Adrenal gland (tissue), 19 donors: ENCODE measurements at places on chromosomes 6 and 20. TPM values are rescaled to one million over a fixed set of nuclear protein-coding genes. Genes with fewer than 3 reads are reported as not detected.

Gene FHL5
- total RNA-seq: 32.6 TPM

Gene IER3
- 63.9 TPM for total RNA-seq

Gene EDN1
- 0.61 TPM for total RNA-seq

Gene MAP1LC3A
- 71.1 TPM for total RNA-seq

Gene SUPT3H
- total RNA-seq: 16.5 TPM

Gene ZKSCAN4
- 7.3 TPM for total RNA-seq

Gene TNF
- 0.96 TPM for total RNA-seq

Gene PBOV1
- not detected for total RNA-seq

Gene ZNF334
- total RNA-seq: 1.0 TPM

DNA sequence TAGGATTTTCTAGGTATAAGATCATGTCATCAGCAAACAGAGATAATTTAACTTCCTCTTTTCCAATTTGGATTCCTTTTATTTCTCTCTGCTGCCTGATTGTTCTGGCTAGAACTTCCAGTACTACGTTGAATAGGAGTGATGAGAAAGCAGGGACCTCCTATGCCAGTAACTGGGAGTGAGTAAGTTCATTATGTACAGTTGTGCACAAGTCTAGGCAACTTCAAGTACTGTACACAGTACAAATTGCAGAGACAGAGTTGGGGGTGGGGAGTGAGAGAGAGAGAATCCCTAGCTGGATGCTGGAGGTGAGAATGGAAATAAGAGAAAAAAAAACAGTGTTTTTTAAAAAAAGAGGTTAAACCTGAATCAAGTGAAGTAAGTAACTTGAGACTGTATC lies 210.2 kb downstream of the MMUT start:
- H3K4me3 ChIP-seq: no peak overlapping the region
- no peak overlapping the region for H3K27ac ChIP-seq
- H3K4me1 ChIP-seq: no peaks in the 10 kb centered on the region
- no peaks in the 10 kb centered on the region for H3K36me3 ChIP-seq
- no peak for DNase-seq

DNA sequence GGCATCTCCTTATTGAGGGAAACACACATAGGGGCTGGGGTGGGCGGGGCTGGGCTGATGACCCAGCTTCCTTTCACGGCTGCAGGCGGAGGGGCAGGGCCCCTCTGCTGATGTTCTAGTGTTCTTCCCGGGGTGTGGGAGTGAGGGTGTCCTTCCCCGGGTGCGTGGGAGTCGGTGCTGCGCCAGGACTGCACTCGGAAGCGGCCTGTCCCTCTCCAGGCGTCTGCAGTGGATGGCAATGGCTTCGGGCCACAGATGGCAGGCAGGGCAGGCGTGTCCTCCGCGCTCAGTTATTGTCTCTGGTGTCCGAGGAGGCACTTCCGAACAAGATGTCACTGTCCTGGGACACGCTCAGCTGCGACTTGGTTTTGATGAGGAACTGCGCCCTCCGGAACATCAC lies 19.2 kb downstream of the KCNG1 start:
- no peak overlapping the region for H3K4me3 ChIP-seq
- H3K27ac ChIP-seq: no peak overlapping the region
- no peaks in the 10 kb centered on the region for H3K36me3 ChIP-seq
- no peak for DNase-seq
- no peaks in the 10 kb centered on the region for H3K4me1 ChIP-seq

DNA sequence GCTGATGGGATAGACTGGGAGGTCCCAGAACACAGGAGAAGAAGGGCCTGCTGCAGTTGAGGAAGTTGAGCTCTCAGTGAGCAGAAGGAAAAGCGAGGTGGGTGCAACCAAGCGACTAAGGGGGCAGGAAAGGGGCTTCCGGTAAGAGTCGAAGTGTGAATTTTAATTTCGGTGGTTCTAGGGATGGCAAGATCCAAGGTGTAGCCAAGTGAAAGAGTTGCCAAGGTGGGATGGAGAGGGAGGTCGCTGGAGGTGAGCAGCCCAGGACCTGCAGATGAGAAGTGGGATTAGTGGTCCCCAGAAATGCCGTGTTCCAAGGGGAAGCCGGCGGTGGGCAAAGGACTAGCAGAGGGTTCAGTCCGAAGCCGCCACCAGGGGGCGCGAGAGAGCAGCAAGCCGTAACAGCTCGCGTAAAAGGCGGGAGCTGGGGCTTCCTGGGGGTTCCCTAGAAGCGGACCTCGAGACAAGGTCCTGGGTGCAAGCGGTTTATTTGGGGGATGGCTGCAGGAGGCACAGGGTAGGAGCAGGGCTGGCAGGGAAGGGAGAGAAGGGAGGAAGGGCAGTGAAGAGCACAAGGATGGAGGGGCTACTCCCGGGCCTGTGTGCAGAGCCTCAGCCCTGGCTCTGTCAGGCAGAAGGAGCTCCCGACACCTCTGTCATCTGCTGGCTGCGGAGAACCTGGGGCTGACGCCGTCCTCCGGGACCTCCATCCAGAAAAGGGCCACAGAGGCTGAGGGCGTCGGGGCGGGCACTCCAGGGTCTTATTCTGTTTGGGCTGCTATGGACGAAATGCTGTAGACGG lies 103.6 kb downstream of the PAX1 start:
- no peaks in the 10 kb centered on the region for H3K36me3 ChIP-seq
- no peaks in the 10 kb centered on the region for H3K4me1 ChIP-seq
- DNase-seq: peak; percentile 50
- H3K27ac ChIP-seq: no peak overlapping the region
- no peak overlapping the region for H3K4me3 ChIP-seq

- no peaks in the 10 kb centered on the region for H3K4me1 ChIP-seq
- no peak for DNase-seq
- H3K4me3 ChIP-seq: no peak overlapping the region
- no peaks in the 10 kb centered on the region for H3K36me3 ChIP-seq
- no peak overlapping the region for H3K27ac ChIP-seq
- H3K27me3 ChIP-seq: no peaks in the 10 kb centered on the region
Observed at GRCh38 chr20:64176551-64176950, 12.3 kb downstream of the MYT1 start.

DNA sequence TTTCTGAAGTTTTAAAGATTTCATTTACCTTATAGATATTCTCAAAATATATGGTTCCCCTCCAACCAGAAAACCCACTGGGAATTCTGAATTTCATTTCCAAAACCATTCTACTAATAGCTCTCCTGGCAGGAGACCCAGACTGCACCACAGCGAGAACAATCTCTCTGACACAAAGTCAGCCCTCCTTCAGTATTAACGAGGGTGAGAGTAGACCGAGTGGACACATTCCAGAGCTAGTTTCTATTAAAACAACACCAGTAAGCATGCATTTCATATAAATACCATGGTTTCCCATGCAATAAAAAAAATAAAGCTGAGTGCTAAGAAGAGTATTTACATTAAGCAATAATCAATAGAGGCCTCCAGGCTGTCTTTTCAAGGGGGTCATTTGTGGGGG lies 899.6 kb upstream of the SLC35B3 start:
- no peaks in the 10 kb centered on the region for H3K36me3 ChIP-seq
- no peaks in the 10 kb centered on the region for H3K27me3 ChIP-seq
- H3K4me1 ChIP-seq: no peaks in the 10 kb centered on the region

- peak; percentile 39 for DNase-seq
- H3K27ac ChIP-seq: peak overlapping the region; percentile 68
- peaks cover 13% of the 10 kb centered on the region for H3K4me1 ChIP-seq
- H3K36me3 ChIP-seq: no peaks in the 10 kb centered on the region
Observed at GRCh38 chr6:37134036-37134395, 35.9 kb upstream of the PIM1 start.

DNA sequence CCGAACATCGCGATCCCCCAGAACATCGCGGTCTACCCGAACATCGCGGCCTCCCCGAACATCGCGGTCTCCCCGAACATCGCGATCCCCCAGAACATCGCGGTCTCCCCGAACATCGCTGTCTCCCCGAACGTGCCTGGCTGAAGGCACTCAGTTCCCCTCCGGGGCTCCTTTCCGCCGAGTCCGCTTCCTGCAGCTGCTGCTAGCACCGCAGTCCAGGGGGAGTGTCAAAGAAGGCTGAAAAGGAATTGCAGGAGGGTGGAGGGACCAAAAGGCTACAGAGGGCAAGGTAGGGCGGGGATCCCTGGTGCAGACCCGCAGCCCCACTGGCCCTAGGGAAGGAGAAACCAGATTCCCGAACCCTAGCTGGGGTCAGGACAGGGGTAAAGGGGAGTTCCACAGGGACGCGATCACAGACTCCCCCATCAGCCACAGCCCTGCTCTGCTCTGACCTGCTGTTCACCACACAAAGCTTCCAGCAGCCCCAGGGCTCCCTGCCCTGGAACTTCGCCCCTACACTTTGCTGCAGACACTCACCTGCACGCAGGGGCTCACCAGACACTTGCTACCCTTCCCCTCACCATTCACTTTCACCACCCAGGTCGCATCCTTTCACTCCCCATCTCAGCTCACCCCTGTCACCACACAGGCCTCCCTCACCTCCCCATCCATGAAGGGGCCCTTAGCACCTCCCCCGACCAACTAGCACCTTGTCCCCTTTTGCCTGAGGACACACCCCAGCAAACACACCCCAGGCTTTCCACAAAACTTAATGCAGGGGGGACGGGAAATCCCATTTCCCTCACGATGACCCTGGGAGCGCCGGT lies 1.7 kb downstream of the ULBP1 start:
- H3K36me3 ChIP-seq: no peaks in the 10 kb centered on the region
- peaks cover 15% of the 10 kb centered on the region for H3K4me1 ChIP-seq
- peaks cover 37% of the 10 kb centered on the region for H3K27me3 ChIP-seq
- no peak overlapping the region for H3K27ac ChIP-seq
- no peak for DNase-seq

DNA sequence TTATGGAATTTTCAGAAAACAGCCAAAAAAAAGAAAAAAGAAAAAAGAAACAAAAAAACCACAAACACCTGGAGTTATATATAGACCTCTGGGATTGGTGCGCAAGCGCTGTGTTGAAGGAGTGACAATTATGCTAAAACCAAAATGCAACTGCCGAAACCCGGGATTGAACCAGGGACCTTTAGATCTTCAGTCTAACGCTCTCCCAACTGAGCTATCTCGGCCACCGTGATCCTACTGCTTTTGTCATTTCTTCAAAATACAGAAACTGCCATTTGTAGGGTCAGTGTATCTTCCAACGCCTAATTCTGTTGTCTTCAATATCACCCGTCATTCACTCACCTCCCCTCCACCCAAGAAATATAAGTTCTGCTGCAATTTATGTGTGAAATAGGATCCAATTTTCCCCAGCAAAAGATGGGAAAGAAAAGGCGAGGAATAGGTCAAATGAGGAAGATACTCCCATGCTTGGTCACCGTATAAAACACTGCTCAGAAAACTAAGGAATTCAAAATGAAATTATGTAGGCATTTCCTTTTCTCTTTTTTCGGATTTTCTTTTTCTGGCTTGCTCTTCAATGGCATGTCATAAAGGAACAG lies 116.0 kb downstream of the TRIM27 start:
- no peak overlapping the region for H3K27ac ChIP-seq
- H3K36me3 ChIP-seq: no peaks in the 10 kb centered on the region
- DNase-seq: no peak
- no peak overlapping the region for H3K4me3 ChIP-seq

GRCh38 chr20:19785983-19786285 lies 27.9 kb downstream of the RIN2 start:
- H3K4me3 ChIP-seq: no peak overlapping the region
- no peaks in the 10 kb centered on the region for H3K36me3 ChIP-seq
- no peak for DNase-seq
- peaks cover 27% of the 10 kb centered on the region for H3K4me1 ChIP-seq

- H3K4me1 ChIP-seq: no peaks in the 10 kb centered on the region
- H3K27me3 ChIP-seq: no peaks in the 10 kb centered on the region
- no peaks in the 10 kb centered on the region for H3K36me3 ChIP-seq
- DNase-seq: no peak
- no peak overlapping the region for H3K4me3 ChIP-seq
Observed at GRCh38 chr6:119586250-119586882, 236.8 kb upstream of the MAN1A1 start.

GRCh38 chr6:106214531-106214930 lies 111.0 kb downstream of the ATG5 start:
- no peak overlapping the region for H3K27ac ChIP-seq
- no peaks in the 10 kb centered on the region for H3K36me3 ChIP-seq
- DNase-seq: no peak
- no peaks in the 10 kb centered on the region for H3K4me1 ChIP-seq

GRCh38 chr6:121993362-121993761 lies 406.1 kb upstream of the HSF2 start:
- no peaks in the 10 kb centered on the region for H3K36me3 ChIP-seq
- H3K27ac ChIP-seq: no peak overlapping the region
- no peaks in the 10 kb centered on the region for H3K4me1 ChIP-seq
- DNase-seq: no peak
- no peaks in the 10 kb centered on the region for H3K27me3 ChIP-seq

GRCh38 chr6:143375022-143375585 lies 75.4 kb downstream of the ADAT2 start:
- H3K27ac ChIP-seq: no peak overlapping the region
- DNase-seq: no peak
- H3K36me3 ChIP-seq: no peaks in the 10 kb centered on the region
- no peaks in the 10 kb centered on the region for H3K27me3 ChIP-seq

DNA sequence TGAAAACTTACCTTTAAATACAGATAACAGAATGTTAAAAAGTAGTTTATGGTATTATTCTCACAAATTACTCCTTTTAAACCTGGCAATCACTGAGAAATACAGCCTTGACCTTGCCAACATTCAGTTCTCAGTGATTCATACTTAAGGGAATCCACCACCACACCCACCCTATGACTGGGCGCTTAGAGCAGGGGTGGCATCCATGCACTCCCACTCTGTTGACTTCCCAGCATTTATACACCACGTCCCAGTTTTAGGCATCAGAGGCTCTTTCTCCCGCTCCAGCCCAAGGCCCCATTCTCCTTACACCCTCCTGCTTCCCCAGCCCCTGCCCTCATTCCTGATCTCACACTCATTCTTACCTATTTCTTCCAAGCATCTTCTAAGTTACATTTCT lies 16.3 kb downstream of the TRAF3IP2 start:
- H3K4me1 ChIP-seq: peaks cover 27% of the 10 kb centered on the region
- peak; percentile 85 for DNase-seq
- H3K27ac ChIP-seq: peak overlapping the region; percentile 93
- no peak overlapping the region for H3K4me3 ChIP-seq
- no peaks in the 10 kb centered on the region for H3K36me3 ChIP-seq
- H3K27me3 ChIP-seq: no peaks in the 10 kb centered on the region

DNA sequence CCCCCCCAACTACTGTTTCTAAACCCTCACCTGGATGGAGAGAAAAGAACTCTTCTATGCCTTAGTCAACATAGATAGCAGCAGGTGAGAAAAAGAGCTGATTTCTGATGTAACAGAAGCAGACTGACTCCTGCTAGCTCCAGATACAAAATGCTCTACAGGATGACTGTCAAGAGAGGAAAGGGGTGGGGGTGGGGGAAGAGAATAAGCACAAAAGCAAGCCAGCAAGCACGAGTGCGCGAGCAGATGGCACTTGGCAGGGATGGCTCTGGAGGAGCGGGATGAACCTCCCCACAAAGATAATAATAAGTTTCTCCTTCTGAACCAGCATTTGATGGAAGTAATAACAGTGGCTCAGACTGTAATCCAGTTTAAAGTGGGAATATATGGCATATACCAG lies 45.6 kb upstream of the SPDEF start:
- H3K27me3 ChIP-seq: no peaks in the 10 kb centered on the region
- H3K4me3 ChIP-seq: no peak overlapping the region
- H3K4me1 ChIP-seq: peaks cover 3% of the 10 kb centered on the region
- no peak overlapping the region for H3K27ac ChIP-seq
- no peak for DNase-seq

- H3K4me1 ChIP-seq: no peaks in the 10 kb centered on the region
- no peak overlapping the region for H3K4me3 ChIP-seq
- H3K27ac ChIP-seq: no peak overlapping the region
- no peaks in the 10 kb centered on the region for H3K36me3 ChIP-seq
- H3K27me3 ChIP-seq: peaks cover 3% of the 10 kb centered on the region
- no peak for DNase-seq
Observed at GRCh38 chr6:132210886-132211563, 190.2 kb downstream of the MOXD1 start.
